Activated T-cell treated with anti-CD3 and anti-CD28 coated beads, Interleukin-2, amount 50 U/mL, for 1 hour (primary cell): ENCODE measurements at places on chromosomes 5 and 9.

DNA sequence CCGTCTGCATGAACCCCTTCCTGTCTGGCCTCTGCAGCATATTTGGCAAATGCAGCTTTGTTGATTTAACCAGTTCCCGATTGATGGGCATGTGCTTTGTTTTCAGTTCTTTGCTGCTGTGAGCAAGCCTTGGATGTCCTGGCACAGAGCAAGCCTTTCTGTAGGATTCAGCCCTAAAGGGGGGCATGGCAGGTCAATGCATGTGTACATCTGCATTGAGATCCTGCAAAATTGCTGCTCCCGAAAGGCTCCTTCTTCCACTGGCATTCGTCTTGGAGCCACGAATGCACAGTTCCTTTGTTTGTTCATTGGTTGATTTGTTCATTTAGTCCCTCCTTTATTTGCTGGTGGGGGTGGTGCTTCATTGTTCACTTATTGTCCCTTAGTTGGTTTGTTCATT lies 34.8 kb downstream of the COL5A1 start:
- no peak for DNase-seq

GRCh38 chr5:9851458-9851857 lies 221.3 kb upstream of the TAS2R1 start:
- no peak for DNase-seq

DNA sequence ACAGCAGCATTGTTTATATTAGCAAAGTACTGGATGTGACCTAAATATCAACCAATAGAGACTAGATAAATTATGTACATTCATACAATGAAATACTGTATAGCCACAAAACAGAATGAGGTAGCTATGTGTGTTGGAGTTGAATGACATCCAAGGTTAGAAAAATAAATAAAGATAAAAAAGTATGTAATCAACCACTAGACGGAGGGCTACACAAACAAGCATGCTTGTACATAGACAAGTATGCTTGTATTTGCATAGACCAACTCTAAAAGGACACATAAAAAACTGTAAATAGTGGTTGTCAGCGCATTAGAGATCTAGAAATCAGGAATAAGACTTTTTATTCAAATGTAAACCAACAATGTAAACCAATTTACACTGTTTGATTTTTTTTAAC lies 3.0 kb downstream of the FEM1C start:
- DNase-seq = no peak

GRCh38 chr9:69549310-69550202 lies 122.6 kb downstream of the APBA1 start:
- DNase-seq = no peak

GRCh38 chr9:136081826-136082495 lies 13.1 kb downstream of the NACC2 start:
- no peak for DNase-seq

DNA sequence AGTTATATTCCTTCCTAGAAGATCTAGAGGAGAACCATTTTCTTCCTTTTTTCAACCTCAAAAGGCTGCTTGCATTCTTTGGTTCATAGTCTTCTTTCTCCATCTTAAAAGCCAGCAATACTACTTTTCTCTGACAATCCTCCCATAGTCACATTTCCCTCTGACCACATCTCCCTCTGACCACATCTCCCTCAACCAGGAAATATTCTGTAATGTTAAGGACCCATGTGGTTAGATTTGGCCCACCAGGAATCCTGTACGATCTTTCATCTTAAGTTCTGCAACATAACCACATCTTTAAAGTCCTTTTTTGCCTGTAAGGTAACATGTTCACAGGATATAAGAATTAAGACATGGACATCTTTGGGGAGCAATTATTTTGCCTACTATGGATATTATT lies 179.4 kb upstream of the SPEF2 start:
- no peak for DNase-seq

DNA sequence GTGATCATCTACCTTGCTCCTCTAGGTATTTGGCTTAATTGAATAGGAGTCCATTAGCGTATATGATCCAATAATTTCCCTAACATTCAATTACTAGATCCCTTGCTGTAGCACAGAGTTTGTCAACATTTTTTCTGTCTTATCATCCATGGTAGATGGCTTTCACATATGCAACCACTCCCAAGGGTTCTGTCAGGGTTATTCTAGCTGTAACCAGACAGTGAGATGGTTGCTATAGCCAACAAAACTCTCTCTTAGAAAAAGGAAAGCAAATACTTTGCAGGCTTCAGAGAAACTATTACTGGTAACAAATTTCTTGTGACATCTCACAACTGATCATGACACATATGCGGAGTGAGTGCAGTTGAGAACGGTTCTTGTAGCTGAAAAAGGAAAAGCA lies 96.2 kb upstream of the EFNA5 start:
- no peak for DNase-seq

DNA sequence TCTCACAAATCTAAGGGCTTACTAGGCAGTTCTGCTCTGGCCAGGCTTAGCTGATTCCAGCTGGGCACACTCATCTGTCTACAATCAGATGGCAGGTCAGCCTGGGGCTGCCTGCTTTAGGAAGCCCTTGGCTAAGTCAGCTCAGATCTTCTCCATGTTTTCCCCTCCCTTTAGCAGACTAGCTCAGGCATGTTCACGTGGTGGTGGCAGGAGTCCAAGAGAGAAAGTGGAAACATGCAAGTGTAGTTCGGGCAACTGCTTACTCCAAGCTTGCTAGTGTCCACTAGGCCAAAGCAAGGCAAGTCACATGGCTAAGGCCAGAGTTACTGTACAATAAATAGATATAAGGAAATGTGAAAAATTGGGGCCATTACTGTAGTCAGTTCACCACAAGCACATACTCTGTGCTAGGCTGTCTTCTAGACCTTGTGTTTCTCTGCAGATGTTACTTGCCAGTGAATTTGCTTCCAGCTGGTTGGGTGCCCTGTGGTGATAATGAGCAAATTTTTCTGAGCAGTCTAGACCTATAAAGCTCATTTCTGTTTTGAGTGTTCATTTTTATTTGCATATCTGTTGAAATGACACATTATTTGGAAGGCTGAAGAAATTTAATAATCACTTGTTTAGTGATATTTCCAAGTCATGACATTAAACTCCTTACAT lies 38.3 kb downstream of the RECK start:
- DNase-seq = no peak

DNA sequence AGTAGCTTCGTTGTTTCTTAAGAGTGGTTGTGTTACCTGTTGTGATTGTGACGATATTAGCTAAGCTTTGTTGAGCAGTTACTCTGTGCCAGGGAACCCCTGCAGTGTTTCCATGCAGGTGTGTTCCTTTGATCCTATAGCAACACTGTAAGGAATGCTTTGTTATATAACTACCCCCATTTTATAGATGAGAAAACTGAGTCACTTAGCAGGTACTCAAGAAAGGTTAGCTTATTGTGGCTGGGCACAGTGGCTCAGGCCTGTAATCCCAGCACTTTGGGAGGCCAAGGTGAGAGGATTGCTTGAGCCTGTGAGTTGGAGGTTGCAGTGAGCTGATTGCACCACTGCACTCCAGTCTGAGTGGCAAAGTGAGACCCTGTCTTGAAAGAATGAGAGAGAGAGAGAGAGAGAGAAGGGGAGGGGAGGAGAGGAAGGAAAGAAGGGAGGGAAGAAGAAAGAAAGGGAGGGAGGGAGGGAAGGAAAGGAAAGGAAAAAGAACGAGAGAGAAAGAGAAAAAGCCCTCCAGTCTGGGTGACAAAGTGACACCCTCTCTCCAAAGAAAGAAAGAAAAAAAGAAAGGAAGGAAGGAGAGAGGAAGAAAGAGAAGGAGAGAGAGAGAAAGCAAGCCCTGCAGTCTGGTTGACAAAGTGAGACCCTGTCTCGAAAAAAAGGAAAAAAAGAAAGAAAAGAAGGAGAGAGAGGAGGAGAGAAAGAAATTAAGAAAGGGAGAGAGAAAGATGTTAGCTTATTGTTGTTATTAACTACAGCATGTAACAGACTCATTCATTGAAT lies 85.6 kb upstream of the RARS1 start:
- no peak for DNase-seq

GRCh38 chr5:92064993-92065392 lies 681.9 kb upstream of the ARRDC3 start:
- DNase-seq = no peak

- no peak for DNase-seq
Observed at GRCh38 chr5:106476630-106477029, 1194.1 kb downstream of the EFNA5 start.

- DNase-seq = no peak
Observed at GRCh38 chr9:124242331-124243194, 15.2 kb upstream of the NEK6 start.

DNA sequence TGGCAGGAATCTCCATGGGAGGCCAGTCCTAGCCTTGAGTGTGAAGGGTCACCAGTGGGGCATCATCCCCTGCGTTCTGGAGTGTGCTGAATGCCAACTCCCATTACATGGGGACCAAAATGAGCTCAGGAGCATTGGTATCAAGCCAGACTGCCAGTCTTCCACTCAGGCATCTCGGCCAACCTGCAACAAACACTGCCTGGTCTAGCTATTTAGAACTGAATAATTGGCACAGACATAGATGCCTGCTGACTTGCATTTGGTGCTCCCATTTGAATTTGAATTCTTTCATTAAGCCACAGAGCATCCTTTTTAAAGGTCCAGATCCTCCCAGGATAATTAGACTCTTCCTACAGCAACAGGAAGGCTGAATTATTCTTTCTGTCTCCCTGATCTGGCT lies 116.6 kb upstream of the ABCA1 start:
- no peak for DNase-seq

DNA sequence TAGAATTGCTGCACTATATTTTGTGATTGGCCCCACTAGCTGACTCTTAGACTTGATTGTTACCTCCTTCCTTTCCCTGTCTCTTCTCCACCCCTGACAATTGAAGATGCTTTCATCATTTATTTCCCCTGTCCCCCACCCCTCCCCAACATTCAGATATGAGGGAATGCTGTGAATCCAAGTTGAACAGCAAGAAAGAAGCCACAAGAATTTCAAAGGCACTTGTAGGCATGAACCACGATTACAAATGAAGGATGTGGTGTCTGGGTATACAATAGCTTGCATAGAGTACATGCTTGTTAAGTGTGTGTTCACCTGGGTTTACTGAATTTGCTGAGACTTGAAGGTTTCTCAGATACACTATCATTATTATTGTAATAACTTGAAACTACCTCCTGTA lies 78.3 kb upstream of the TRIO start:
- no peak for DNase-seq

DNA sequence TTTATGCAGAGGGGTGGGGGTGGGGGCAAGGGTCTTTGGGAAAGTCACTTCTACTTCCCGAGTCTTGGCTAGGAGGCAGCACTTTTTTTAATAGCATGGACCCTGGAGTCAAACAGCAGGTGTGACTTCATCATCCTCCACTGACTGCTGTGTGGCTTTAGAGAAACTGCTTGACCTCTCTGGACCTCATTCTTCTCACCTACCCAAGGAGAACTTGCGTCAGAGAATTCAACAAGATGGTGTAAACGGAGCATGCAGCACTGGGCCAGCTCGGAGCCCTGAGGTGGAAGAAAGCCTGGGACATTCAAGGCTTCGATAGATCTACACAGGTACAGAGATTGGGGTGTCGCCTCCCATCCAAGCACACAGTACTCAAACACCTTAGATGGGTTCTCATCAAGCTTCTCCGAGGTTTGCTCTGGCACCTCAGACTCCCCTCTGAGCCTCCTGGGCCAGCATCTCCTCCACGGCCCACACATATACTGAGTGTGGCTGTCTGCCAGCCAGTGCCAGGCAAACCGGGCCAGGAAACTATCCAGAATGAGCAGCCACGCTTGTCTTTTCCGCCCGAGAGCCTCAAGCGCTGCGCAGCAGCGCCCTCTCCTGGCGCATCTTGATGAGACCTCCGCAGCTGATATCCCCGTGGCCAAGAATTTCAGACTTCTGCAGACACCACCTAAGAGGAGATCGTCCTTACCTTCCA lies 4.6 kb upstream of the SLC25A48 start:
- no peak for DNase-seq

DNA sequence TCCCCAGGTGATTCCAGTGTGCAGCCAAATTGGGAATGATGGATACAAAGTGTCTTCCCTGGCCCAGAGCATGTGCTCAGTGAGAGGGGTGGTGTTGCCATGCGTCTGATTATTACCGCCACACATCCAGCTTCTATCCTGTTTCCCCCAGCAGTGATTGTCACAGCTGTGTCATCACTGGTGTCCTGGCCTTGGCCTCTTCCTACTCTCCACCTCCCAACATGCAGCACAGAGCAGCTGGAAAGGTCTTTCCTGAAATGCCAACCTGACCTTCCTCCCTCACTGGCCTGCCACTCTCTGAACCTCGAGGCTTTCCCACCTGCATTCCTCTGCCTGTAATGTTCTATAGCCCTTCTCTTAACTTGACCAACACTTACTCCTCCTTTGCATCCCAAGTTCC lies 60.0 kb downstream of the TMOD1 start:
- no peak for DNase-seq

- DNase-seq = no peak
Observed at GRCh38 chr5:157778121-157778805, 34.8 kb downstream of the LSM11 start.

DNA sequence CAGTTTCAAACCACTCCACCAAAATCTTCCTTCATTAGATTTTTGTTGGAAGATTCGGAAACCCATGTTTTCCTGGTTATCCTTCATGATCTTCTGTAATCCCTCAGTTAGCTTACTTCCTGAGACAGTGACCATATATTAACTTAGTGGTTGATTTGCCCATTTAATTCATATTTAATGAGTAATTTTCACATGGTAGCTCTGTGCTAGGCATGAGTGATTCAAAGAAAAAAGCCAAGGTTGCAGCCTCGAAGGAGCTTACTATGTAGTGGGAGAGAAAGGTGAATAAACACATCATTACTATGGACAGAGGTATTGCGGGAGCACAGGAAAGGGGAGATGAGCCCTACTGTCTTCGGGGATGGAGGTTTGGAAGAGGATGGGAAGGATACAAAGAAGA lies 158.5 kb downstream of the TLE1 start:
- no peak for DNase-seq
